Urinary bladder (tissue), 4 donors: ENCODE measurements at places on chromosomes 3 and 15.

- DNase-seq: peak; percentile 69
These were observed 11.8 kb downstream of the ANAPC13 start for GRCh38 chr3:134473868-134474546.

DNA sequence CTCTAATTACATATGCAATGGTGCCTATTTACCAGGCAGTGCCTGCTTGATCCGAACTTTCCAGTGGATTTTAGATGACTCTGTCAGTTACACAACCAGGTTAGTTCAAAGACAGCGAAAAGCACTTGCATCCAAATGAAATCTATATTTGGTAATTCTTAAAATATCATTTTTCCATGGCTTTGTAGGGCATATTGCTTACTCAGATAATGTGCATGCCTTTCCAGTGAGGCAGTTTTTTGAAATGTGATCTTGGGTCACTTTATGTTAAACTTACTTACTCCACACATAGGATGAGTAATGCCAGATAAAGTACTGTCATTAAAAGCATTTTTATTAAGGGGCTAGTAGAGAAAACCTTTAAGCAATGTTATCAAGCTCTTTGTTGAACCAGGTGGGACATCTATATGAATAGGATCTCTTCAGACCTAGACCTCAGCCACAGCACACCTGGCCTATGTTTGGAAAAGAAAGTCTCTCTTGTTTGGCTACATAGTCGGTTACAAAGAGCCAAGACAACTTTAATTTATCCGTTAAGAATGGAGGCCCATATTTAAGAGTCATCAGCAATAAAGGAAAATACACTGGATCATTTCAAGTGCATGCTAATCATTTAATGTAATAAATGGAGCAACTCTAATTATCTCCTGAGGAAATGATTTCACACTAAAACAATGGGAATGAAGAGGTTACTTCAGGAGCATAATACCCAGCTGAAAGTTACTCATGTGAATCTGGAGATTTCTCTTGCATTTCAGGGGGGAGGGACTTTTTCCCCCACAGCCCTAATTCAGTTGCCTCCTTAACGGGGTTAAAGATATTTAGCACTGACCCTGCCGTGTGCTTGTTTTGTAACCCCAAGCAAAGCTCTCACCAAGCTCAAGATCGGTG lies 56.3 kb upstream of the TMCO5A start:
- no peak for DNase-seq

GRCh38 chr3:14921034-14921616 lies 26.3 kb upstream of the NR2C2 start:
- DNase-seq: peak; percentile 66

DNA sequence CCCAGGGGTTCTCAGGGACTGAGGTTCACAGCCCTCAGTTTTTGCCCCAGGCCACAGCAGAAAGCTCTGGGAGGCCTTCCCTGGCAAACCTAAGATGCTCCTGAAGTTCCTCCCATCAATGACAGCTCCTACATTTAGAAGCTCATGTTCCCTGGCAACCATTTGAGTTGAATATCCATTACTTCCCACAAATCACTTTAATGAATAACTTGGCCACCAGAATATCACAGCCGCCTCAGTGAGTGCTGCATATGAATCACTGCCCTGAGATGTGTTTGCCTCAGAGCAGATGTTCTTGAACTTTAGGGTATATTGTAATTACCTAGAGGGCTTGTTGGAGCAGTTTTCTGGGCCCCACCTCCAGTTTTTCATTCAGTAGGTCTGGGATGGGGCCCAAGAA lies 27.4 kb downstream of the SLCO2A1 start:
- DNase-seq: no peak

DNA sequence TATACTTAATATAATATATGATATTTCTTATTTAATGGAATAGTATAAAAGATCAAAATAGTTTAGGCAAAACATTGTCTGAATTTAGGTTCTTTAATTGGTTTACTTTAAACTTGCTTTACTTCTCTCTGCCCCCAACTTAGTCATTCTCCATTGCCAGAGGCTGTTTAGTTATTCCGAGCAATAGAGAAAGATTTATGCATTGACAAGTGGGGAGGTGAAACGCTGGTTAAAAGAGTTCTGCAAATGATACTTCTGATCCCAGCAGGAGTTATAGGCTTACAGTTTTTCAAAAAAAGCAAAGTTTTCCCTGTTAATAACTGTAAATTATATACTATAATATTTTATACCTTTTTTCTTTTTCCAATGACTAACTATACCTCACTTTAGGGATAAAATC lies 145.4 kb downstream of the EPHA3 start:
- DNase-seq: no peak

GRCh38 chr3:156617781-156618180 lies 56.6 kb upstream of the TIPARP start:
- DNase-seq: no peak

DNA sequence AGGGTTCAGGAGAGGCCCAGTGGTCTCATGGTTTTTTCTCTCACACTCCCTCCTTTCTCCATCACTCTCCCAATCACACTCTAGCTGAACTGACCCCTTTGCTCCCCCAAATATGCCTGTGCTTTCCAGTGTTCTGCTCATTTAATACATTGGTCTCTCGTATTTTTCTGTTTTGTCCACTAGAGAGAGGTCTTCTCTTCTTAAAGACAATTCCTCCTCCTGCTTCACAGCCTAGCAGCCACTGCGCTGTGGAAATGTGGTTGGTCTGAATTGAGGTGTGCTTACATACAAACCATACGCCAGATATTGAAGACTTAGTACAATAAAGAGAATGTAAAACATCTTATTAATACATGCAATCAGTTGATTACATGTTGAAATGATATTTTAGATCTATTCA lies 60.6 kb upstream of the XCR1 start:
- no peak for DNase-seq

GRCh38 chr3:127857333-127857732 lies 35.0 kb upstream of the MGLL start:
- no peak for DNase-seq

- no peak for DNase-seq
These were observed 398.6 kb upstream of the WNT5A start for GRCh38 chr3:55885721-55886120.

DNA sequence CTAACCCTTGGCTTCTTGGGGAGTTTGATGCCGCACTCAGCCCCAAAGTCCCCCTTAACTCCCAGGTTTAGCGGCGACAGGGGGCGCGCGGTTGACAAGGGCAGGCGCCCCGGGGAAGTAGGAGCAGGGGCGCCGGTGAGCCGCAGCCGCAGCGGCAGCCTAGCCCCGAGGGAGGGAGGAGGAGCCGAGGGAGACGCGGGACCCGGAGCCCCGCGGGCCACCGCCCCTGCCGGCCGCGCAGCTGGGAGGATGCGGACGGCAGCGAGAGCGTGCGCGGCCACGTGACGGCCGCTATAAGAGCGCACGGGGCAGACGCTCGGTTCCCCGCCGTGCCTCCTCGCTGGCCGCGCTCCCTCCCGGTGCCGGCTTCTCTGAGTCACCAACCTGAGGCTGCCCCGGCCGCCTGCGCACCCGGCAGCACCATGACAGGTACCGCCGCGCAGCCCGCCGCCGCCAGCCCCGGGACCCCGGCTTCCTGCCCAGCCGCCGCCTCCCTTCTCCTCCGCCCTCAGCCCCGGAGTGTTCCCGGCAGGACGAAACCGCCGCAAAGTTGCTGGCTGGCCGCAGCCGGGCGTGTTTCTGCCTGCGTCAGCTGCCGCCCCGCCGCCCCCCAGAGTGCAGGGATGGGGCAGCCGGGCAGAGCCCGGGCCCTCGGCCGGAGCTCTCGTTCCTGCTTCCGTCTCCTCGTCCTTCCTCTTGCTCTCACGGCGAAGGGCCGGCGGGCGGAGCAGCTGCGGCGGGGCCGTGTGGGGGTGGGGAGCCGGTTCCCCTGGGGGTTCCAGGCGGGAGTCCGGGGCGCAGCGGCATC lies at the start of gene GYG1:
TSS of gene GYG1 (plus strand) at position 322 of the 808 bp plus-strand sequence. CDS start at position 423, 101 bp downstream.
- DNase-seq: no peak

DNA sequence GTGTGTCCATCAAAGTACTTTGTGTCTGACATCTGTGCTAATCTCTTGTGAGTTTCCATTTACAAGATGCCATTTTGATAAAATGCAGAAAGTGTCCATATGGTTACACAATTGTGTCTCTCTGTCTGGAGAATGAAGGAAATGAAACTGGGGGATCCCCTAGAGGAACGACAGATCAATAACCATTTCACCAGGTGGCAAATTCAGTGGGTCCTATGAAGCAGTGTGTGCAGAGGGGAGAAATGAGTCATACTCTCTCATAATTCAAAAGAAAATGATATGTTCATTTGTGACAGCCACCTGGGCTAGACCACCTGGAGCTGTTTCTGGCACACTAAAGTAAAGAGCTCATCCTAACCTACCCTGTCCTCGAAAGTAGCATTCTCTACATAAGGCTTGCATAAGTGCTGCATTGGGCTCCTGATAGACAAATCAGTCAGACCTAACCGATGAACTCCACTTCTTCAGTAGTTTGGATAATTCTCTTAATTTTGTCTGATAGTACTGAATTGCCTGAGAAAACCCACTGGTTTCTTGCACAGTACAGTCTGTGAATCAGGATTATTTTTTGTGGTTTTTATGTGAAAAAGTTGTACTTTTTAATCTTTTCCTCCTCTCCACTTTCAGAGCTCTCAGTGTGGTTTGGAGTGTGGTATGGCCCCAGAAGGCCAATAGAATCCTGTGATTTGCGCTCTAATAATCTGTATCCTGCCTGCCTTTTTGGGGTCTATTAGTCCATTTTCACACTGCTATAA lies 10.3 kb upstream of the CD47 start:
- DNase-seq: no peak

- DNase-seq: no peak
These were observed 51.4 kb upstream of the IGF1R start for GRCh38 chr15:98596885-98597392.

DNA sequence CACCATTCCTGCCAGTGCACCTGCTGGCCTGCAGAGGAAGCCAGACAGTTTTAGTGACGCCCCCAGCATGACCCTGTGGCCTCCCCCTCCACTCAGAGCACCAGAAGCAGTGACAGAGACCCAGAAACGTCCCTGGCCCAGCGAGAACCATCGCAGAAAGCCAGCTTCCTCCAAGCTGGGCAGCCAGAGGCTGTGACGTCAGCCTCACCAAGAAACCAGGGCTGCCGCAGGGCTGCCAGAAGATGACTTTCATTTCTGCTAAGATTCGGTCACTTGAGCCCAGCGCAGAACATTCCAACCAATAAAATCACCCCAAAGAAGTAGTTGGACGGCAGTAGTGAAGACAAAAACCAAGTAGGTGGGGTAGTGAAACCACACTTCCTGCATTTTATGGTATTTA lies 29.6 kb upstream of the RPL32 start:
- DNase-seq: no peak

DNA sequence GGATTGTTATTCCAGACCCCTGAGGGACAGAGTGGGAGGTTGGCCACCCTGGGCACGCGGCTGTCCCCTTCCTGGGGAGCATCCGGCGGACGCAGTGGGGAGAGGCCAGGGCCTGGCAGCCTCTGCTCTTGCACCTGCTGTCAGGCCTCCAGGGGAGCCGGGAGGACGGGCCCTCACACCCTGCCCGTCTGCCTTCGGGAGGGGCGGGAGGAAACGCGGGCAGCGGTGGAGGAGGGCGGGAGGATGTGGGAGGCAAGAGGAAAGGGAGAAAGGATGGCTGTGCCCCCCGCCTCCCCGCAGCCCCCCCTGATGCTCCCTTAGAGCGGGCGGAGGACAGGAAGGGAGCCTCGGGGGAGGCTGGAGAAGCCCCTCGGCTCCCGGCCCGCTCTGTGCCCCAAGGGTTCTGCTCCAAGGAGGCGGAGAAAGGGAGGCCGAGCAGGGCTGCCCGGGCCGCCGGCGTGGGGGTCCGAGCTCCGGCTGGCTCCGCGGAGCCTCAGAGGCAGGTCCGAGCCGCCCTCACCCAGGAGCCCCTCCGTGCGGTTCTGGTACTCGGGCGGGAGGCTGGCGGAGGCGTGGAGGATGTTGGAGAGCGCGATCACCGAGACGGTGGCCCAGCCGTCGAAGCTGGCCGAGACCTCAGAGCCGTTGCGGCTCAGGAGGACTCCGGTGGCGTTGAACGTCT lies 40.9 kb downstream of the MUC20 start:
- DNase-seq: no peak

GRCh38 chr15:33150431-33150941 lies 44.0 kb downstream of the FMN1 start:
- no peak for DNase-seq

DNA sequence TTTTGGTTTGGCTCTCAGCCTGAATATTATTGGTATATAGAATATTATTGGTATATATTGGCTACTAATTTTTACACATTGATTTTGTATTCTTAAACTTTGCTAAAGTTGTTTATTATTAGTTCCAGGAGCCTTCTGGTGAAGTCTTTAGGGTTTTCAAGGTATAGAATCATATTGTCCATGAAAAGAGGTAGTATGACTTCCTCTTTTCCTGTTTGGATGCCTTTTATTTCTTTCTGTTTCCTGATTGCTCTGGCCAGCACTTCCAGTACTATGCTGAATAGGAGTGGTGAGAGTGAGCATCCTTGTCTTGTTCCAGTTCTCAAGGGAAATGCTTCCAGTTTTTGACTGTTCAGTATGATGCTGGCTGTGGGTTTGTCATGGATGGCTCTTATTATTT lies 107.3 kb upstream of the LIPC start:
- DNase-seq: no peak

GRCh38 chr15:63071288-63071909 lies 28.9 kb downstream of the TPM1 start:
- no peak for DNase-seq

GRCh38 chr3:157104928-157105652 lies 54.9 kb downstream of the CCNL1 start:
- DNase-seq: no peak

GRCh38 chr3:187999821-188000220 lies 154.1 kb upstream of the LPP start:
- no peak for DNase-seq

DNA sequence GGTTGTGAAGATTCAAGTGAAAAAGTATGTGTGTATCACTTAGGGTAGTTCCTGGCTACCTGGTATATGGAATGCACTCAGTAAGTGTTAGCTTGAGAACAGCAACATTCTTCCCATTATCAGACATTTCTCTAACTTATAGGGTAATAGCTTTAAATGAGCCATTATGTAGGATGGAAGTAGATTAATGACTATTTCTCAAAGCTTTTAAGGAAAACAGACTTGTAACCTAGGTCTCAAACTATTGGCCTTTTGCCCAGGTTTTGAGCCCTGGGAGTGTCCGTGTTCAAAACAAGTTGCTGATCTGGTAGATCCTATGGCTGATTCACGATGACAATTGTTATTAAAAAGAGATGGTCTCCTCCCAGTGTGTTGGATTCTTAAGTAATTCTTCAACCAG lies 129.1 kb upstream of the UMPS start:
- DNase-seq: no peak

GRCh38 chr3:37456270-37456708 lies 281.9 kb upstream of the LRRFIP2 start:
- DNase-seq: no peak

GRCh38 chr3:41041462-41041861 lies 157.8 kb upstream of the CTNNB1 start:
- no peak for DNase-seq

- DNase-seq: no peak
These were observed 14.6 kb downstream of the CAPN7 start for GRCh38 chr3:15220661-15221060.

- no peak for DNase-seq
These were observed 4.9 kb downstream of the NANOGP8 start for GRCh38 chr15:35080226-35080625.

GRCh38 chr15:98964466-98965133 lies 43.0 kb downstream of the PGPEP1L start:
- DNase-seq: no peak

GRCh38 chr3:183558495-183558894 lies 3.0 kb upstream of the KLHL6 start:
- DNase-seq: no peak

- DNase-seq: no peak
These were observed 15.6 kb downstream of the CYP19A1 start for GRCh38 chr15:51322621-51323296.
